Cerebellar nuclear complex (tissue), 1 donor: ENCODE measurements at places on chromosomes 3 and 15.

DNA sequence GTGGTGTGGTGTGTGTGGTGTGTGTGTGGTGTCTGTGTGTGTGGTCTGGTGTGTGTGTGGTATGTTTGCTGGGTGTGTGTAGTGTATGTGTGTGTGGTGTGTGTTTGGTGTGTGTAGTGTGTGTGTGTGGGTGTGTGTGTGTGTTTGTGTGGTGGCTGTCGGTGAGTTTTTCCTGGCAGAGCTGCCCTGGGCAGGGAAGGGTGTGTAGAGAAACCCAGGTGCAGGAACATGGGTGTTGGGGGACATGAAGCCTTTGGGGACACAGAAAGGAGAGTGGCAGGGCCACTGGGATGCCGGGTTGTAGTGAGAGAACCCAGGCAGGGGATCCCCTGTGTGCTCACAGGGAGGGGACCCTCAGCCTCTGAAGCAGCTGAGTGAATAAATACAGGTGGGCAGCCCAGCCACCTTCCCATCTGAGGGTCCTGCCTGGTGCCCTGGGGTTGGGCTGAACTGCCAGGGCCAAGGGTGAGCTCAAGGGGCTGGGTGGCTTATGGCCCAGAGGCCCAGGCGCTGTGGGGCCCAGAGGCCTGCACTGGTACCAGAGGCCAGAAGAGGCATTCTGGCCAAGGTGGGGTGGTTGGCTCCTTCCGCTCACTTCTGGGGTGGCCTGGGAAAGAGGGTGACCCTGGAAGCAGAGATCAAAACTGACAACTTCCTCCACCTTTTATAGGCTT, 48.5 kb upstream of the CTSH start:
- no peak for DNase-seq

GRCh38 chr3:23198801-23199200, 4.3 kb upstream of the UBE2E2 start:
- DNase-seq: no peak

DNA sequence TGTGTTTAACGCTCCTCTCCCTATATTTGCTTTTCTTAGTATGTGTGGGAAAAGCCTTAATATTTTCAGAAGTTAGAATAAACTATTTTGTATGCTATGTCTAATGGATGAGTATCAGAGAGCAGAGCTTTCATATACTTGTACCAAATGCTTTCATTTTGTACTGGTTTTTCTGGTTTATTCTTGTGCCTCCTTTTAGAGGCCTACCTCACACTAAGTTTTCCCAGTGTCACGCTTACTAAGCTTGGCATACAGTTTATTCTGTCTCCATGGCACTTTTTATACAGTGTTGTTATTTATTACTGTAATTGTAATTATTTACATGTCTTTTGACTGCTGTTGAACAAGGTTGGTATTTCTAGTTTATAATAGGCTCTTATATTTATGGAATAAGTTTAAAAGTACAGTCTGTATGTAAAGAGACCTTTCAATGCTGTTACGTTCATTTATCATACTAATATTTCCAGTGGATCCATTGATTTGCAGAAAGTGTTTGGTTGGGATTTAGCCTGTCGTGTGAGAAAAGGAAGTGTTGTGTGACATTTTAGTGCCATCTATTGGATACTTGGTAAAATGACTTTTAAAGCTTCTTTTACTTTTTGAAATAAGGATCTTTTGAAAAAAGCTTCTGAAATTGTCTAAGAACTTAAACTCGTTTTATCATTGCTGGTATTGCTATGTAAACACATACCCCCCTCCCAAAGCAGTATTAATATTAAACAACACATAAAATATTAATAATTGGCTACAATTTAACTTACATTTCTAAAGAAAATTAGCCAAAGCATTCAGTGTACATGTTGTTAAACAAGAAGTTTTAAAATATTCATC, 5.2 kb upstream of the EBLN2 start:
- no peak for DNase-seq

DNA sequence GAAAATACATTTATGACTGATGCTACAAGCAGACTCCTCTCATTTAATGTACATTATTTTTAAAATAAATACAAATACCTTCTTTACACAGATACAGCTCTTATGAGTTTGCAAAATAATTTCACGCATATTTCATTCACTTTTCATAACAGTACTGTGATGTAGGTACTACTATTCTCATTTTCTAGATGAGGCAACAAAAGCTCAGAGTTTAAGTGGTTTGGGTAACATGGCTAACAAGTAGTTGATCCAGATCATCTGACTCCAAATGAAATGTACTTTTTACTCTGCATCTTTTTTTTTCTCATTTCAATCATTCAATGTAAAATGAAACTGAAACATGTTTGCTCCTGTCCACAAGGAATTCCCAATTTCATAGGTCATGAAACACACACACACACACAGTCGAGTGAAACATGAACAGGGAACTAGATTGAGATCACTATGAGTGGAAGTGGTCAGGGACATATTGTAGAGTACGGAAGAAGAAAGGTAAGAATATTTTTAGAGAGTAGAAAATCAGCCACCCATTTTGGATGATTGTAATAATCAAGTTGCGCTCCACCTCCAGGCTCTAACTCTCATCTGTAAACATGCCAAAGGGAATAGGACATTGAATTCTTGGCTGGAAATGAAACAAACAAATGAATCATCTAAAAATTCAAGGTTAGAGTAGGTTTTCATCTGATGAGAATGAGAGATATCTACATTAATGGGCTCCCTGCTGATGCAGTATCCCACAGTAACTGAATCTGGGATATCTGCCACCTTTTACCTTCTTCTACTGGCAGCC, 92.4 kb downstream of the CLDN1 start:
- DNase-seq: no peak

GRCh38 chr3:140223631-140224030, 288.6 kb downstream of the CLSTN2 start:
- DNase-seq: no peak

- peak; percentile 7 for DNase-seq
Measured at GRCh38 chr3:13073326-13074005, at the start of gene IQSEC1. Gene IQSEC1, minus strand, starts transcription at chr3:13073429. Its CDS starts 415 bp downstream, at chr3:13073014.

DNA sequence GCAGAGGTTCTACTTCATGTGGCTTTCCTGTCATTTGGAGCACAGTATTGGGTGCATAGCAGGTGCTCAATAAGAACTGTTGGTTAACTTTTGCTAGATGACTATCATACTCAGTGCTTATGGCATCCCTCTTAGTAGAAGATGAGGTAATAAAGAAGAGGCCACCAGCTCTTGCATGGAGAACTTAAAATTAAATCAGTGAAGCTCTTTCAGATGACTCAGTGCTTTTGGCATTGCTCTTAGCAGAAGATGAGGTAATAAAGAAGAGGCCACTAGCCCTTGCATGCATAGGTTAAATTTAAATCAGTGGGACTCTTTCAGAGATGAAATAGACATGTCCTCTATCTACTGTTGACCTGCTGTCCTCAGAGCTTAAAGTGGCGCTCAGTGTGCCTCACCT, 109.4 kb upstream of the FGF7 start:
- DNase-seq: no peak

GRCh38 chr15:70826634-70827033, 27.3 kb downstream of the LARP6 start:
- no peak for DNase-seq

DNA sequence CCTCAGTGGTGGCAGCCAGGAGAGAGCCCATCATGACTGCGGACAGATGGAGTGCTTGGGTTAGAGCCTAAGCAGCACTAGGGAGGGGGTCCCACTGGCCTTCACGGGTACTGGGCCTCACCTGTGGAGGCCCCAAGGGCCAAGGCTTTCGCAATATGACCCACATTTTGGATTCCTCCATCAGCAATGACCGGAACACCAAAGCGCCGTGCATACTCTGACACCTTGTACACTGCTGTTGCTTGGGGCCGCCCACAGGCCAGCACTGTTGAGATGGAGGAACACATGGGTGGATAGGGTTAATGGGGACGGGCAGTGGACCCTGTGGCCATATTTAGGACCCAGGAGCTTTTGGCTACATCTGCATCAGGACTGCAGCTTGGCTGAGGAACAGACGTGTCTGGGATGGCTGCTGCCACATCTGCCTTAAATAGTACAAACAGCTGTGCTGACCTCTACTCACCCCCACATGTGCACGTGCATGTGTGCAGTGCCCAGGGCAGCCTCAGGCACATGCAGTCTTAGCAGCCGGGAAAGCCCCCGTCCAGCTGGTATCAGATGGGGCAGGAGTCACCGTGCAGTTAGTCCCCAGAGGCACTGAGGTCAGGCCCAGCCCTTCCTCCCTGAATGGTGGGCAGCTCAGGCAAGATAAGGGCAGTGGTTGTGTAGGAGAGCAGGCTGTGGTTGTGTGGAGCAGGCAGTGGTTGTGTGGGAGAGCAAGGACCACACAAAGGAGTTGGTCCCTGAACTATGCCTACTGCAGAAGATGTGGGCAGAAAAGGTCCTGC, 3.3 kb downstream of the NDUFAF3 start:
- no peak for DNase-seq

DNA sequence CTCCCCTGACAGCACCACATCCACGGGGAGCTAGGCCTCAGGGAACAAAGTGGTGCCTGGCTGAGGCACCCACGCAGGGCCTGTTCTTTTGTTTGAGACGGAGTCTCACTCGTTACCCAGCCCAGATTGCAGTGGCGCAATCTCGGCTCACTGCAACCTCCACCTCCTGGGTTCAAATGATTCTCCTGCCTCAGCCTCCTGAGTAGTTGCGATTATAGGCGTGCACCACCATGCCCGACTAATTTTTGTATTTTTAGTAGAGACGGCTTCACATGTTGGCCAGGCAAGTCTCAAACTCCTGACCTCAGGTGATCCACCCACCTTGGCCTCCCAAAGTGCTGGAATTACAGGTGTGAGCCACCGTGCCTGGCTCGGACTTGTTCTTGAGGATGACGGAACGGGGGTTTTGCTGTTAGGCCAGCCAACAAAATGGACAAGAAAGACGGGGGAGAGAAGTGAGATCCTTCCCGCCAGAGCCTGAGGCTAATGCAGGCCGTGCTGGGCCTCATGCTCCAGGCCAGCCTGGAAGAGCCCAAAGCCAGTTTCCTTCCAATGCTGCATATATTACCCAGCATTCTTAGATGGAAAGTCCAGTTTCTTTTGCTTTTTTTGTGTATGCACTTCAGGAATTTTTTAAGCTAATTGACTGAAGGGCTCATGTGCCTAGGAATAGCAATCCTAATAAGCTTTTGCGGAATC, 28.1 kb upstream of the FURIN start:
- no peak for DNase-seq

GRCh38 chr3:49638445-49638844, 35.7 kb upstream of the APEH start:
- no peak for DNase-seq

DNA sequence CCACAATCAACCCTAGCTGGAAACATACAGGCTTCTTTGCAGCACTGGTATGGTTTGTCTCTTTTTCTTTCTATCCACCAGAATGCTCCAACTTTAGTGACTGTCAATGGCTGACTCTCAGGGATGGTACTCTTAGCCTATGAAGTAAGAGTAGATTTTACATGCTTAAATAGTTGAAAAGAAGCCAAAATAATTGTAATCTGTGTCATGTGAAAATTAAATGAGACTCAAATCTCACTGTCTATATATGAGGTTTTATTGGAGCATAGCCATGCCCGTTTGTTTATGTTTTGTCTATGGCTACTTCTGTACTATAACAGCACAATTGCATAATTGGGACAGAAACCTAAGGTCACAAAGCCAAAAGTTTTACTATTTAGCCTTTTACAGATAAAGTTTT, 29.1 kb upstream of the PDZRN3 start:
- DNase-seq: no peak
